ENCODE measurements at places on chromosomes 2 and 18. TPM values are rescaled to one million over a fixed set of nuclear protein-coding genes. Genes with fewer than 3 reads are reported as not detected.

Gene CRYBA2
- total RNA-seq = not detected

DNA sequence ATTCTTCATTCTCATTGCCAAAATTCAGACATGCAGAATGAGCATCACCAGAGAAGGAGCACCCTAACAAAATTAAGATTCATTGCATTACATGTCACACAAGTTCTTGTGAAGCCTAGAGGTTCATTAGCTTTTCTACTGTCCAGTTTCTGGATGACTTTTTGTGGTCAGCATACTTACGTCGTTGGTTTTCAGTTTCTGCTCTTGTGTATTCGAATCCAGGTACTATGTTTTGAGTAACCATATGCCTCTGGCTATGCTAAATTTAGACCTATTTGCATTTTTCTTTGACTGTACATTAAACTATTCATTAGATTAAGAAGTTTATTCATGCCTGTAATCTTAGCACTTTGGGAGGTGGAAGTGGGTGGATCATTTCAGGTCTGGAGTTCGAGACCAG lies 251.3 kb downstream of the PARD3B start:
- DNase-seq = no peak

DNA sequence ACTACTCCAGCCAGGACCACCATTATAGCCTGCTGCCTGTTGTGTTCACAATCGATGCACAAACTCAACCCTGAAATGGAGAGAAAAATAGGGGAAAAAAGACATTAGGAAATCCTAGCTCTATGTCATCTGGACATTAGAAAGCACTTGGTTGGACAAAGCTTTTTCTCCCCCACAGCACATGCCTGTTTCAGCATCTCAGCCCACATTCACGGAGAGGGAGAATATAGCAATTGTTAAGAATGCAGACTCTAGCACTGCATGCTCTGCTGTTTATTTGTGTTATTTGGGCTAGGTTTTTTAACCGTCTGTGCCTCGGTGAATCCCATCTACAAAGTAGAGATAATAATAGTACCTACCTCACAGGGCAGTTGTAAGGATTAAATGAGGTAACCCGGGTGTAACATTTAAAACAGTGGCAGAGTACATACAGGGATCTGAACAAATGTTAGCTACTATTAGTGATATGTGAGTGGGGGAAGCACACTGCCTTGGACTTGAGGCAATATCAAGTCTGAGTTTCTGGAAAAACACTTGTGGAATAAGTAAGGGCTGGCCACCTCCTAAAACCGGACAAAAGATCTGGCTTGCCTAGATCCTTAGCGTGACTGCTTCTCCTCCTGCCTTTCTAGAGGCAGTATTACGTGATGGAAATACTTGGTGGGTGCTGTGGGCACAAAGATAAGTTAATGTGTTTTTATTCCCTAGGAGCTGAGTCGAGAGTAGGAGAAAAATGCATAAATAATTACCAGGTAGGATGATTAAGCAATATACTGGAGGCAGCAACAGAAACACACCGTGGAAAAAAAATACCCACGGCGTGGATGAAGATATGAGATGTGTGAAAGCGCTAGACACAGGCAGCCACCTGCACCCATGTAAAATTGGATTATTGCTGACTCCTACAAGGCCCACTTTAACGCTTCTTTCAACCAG lies 1.0 kb upstream of the PPP1CB start:
- DNase-seq = peak; percentile 26

Gene ANKRD30B
- not detected for total RNA-seq

DNA sequence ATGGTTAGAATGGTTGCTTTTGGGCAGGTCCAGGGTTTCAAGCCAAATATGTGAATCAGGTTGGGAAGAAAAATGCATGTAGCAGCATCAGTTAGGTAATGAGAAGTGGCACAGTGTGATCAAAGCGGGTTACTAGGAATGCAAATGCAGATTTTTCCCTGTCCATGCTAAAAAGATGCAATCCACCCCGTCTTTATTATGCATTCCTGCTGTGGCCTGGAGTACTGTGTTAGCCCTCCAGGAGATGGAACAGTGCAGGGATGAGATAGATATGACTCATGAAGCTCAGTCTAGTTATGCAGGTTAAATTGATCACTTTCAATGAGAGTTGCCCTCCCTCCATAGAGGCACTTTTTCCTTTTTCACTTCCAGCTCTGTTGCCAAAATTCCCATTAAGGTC lies 283.8 kb downstream of the CTNNA2 start:
- DNase-seq = no peak

Gene OTOS
- not detected for total RNA-seq

DNA sequence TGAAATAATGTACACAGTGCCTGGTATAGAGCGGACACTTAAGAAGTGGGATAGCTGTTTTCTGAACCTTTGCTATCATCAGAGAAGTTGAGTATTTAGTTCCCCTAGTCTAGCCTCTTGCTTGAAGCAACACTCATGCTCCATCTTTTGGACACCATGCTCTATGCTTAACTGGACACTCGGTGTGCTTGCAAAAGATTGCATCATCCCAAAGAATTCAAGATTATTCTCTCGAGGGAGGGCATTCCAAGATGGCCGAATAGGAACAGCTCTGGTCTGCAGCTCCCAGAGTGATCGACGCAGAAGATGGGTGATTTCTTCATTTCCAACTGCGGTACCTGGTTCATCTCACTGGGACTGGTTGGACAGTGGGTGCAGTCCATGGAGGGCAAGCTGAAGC lies 143.9 kb upstream of the FSHR start:
- DNase-seq = no peak

- peak; percentile 70 for DNase-seq
Measured at GRCh38 chr18:23964282-23965238, 50.0 kb upstream of the TTC39C start.

Gene MPP4
- 1.3 TPM for total RNA-seq

Gene ADCY3
- 35.9 TPM for total RNA-seq

Gene EGR4
- not detected for total RNA-seq

Gene CNDP1
- not detected for total RNA-seq

Gene MROH2A
- total RNA-seq = not detected

Gene EVA1A
- not detected for total RNA-seq

DNA sequence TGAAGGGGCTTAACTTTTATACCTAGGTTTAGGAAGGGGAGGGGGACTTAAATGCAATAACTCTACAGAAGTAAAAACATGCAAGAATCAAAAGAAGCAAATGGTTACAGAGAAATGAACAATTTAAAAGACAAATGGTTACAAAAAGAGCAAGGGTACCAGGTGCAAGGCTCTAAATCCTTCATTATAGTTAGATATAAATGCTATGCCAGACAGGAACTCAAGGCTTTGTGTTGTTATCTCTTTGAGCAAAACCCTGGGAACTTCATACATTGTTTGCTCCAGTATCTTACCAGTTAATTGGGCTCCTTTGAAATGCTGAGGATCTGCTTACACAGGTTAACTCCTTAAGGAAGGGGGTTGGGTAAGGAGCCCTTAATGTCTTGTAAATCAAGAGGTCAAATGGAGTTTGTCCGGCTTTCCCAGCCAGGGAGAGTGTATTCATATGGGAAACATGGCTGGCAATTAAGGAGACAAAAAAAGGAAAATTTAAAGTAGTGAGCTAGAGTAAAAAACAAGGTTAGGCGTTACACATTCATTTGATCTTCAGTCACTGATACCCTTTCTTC lies 347.5 kb downstream of the CELF4 start:
- no peak for DNase-seq

- no peak for DNase-seq
Measured at GRCh38 chr2:172397148-172397834, 30.1 kb upstream of the ITGA6 start.

- peak; percentile 6 for DNase-seq
Measured at GRCh38 chr2:67650291-67651133, 253.4 kb downstream of the ETAA1 start.

Gene TUBA3E
- total RNA-seq = not detected

DNA sequence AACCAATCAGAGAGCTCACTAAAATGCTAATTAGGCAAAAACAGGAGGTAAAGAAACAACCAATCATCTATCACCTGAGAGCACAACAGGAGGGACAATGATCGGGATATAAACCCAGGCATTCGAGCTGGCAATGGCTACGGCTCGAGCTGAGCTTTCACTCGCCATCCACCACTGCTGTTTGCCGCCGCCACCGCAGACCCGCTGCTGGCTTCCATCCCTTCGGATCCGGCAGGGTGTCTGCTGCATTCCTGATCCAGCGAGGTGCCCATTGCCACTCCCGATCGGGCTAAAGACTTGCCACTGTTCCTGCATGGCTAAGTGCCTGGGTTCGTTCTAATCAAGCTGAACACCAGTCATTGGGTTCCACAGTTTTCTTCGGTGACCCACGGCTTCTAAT lies 236.7 kb upstream of the DLGAP1 start:
- DNase-seq = no peak

DNA sequence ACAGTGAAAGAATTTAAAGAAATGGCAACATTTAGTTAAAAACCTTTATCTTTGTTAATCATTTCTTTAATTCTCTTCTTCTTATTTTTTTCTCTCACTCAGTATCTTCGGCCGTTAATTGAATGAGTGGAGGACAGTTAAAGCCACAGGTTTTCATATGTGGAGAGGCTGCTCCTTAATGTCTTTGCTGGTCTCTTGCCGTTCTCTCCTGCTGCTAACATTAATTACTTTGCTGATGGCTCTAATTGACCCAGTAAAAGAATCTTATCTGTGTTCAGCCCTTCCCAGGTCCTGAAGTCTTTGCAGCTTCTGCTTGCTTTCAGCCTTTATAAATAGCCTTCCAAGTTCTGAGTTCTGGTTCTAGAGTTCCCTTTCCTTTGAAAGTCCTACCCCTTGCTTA lies 77.1 kb downstream of the ADAM23 start:
- DNase-seq = no peak

- no peak for DNase-seq
Measured at GRCh38 chr18:33585431-33585775, 7.4 kb downstream of the ASXL3 start.

DNA sequence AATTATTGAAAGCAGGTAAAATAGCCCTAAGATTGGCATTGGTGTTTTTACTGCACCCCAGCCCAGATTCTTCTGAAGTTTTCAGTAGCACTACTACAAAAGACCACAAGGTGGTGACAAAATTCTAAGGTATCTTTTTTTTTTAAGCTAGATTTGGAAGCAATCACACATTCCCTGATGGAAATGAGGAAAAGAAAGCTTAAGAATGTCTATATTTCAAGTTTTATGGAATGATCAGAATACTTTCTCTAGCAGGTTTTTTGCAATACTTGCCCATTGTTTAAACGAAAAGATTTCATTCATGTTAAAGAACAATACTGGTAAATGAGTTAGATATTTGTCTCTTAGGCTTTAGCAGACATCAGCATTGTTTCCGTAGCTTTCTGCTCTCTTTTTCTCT lies 32.1 kb upstream of the ZNF638 start:
- peak; percentile 35 for DNase-seq

Gene MC4R
- total RNA-seq = not detected

DNA sequence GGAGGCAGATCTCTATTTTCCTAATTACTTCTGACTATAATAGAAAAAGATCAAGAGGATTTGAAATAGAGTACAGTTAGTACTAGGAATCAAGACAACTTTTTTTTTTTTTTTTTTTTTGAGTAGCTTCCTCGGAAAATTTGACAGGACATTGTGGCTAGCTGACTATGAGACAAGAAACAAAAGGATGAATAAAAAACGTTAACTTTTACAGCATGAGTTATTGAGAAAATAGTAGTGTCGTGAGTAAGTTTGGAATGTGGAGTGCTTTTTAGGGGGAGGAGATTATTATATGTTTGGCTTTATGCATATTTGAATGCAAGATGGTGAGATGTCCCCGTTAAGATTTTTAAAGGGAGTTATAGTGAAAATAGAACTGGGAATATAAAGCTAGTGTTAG lies 27.7 kb upstream of the CPS1 start:
- no peak for DNase-seq

Gene TMEM247
- not detected for total RNA-seq

DNA sequence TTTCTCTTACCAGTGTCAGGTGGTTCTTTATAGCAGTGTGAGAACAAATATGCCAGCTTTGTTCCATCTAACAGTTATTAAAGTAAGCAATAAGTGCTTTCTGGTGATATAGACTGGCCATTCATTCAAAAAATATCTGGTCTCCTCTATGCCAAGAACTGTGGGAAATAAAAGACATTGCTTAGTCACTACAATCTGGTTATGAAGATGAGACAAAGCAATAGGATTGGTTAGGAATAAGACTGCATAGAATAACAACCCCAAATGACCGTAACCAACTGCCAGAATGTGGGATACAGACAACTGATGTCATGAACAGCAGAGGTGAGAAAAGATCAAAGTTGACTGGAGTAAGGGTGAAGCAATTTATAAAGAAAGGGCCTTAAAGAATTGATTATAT lies 83.8 kb downstream of the MBD2 start:
- DNase-seq = no peak

DNA sequence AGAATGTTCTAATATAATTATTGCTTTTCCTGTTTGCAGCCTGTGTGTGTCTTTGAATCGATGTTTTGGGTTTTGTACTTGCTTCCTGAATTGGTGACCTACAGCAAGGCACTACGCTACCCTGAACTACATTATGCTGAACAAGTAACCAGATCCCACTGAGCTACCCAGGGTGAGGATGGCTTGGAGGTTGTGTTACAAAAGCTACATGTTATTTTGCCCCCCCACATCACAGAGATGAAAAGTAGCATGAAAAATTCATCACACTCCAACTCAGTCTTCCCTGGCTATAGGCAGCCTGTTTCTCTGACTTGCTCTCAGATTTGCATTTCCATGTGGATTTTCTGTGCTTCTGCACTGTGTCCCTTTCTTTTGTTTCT lies 162.1 kb downstream of the LDLRAD4 start:
- DNase-seq = no peak

- DNase-seq = no peak
Measured at GRCh38 chr2:174376967-174377366, 18.6 kb upstream of the SCRN3 start.
